ENCODE measurements at places on chromosomes 2 and 18. TPM values are rescaled to one million over a fixed set of nuclear protein-coding genes. Genes with fewer than 3 reads are reported as not detected.

DNA sequence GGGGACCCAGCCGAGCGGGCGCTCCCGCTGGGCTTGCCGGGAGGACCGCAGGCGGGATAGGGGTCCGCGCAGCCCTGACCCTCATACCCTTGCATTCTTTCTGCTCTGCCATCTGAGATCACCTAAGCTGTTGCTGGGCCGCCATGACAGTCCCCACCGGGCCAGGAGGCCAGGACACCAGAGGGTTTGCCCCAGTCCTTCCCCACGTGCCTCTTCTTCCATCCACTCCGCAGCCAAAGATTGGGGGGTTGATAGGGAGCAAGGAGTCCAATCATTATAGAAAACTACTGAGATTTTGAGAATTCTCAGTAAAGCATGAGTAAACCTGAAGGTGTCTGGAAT lies 453 bp upstream of the GRB14 start:
- no peak for DNase-seq
- no peaks in the 10 kb centered on the region for H3K36me3 ChIP-seq
- no peak overlapping the region for H3K4me3 ChIP-seq
- no peaks in the 10 kb centered on the region for H3K27me3 ChIP-seq
- H3K27ac ChIP-seq, result no peak overlapping the region

- no peaks in the 10 kb centered on the region for H3K27me3 ChIP-seq
- no peak overlapping the region for H3K27ac ChIP-seq
- no peak for DNase-seq
- peaks cover 3% of the 10 kb centered on the region for H3K36me3 ChIP-seq
- peaks cover 6% of the 10 kb centered on the region for H3K4me1 ChIP-seq
Observed at GRCh38 chr2:32738939-32739338, 111.1 kb downstream of the TTC27 start.

CDH19 gene
- total RNA-seq, result not detected

- DNase-seq, result no peak
- H3K36me3 ChIP-seq, result no peaks in the 10 kb centered on the region
- H3K4me1 ChIP-seq, result no peaks in the 10 kb centered on the region
- H3K27me3 ChIP-seq, result no peaks in the 10 kb centered on the region
Observed at GRCh38 chr2:187470698-187471097, 22.6 kb upstream of the CALCRL start.

DNA sequence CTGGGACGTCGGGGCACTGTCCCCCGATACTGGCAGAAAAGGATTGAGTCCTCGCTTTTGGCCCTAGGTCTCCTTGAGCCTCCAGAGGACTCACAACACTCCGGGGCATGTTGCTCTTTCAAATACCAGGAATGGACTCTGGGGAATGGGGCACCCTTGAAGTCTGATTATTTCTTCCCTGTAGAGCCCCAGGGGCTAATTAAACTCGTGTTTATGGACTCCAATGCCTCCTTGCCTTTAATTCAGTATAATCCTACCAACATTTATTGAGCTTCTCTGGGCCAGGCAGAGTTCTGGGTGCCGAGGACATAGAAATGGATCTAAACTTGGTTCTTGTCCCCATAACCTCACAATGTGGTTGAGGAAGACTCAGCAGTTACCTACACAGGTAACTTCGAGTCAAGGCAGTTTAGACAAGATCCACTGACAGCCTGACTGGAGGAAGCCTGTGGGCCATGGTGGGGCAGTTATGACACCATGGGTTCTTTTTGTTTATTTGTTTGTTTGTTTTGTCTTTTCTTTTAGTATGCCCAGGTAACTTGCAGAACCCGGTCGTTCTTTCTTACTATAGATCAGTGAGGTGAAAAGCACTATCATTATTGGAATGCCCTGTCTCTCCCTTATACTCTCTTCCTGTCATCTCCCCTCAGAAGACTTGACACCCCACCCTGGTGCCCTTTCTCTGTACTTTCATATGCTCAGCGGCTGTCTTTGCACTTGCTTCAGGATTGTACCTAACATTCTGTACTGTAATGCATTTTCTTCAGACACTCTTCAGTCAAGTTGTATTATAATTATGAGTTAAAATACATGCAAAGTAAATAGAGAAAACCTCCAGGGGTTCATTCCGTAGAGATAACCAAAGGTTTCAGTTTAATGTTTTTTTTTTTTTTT lies 3.2 kb downstream of the CFLAR start:
- peaks cover 2% of the 10 kb centered on the region for H3K36me3 ChIP-seq
- H3K27ac ChIP-seq, result peak overlapping the region; percentile 99
- H3K27me3 ChIP-seq, result no peaks in the 10 kb centered on the region
- no peak for DNase-seq

- no peaks in the 10 kb centered on the region for H3K27me3 ChIP-seq
- H3K4me1 ChIP-seq, result no peaks in the 10 kb centered on the region
- H3K27ac ChIP-seq, result no peak overlapping the region
Observed at GRCh38 chr18:64134044-64134747, 14.7 kb downstream of the LINC00305 start.

DNA sequence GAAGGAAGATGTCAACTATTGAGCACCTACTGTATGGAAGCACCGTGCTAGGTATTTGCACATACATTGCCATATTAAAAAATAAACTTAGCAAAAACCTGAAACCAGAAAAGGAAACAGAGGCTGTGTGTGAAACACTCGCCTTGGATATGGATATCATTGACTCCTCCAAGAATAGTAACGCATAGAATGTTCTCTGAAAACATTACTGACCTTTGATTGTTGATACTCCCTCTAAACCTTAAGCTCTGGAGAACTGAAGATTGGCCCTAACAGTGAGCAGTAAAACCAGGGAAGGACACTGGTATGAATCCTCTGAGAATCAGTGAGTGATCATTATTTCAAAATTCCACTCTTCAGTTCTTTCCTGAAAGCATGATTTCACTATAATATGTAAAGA lies 236.8 kb downstream of the CDH20 start:
- H3K4me3 ChIP-seq, result no peak overlapping the region
- H3K27ac ChIP-seq, result no peak overlapping the region
- no peaks in the 10 kb centered on the region for H3K4me1 ChIP-seq
- H3K27me3 ChIP-seq, result no peaks in the 10 kb centered on the region

ADRA2B gene
- 0.10 TPM for total RNA-seq

GRCh38 chr2:34242763-34243123 lies 643.6 kb upstream of the FAM98A start:
- H3K4me1 ChIP-seq, result no peaks in the 10 kb centered on the region
- DNase-seq, result no peak
- H3K27me3 ChIP-seq, result no peaks in the 10 kb centered on the region
- no peaks in the 10 kb centered on the region for H3K36me3 ChIP-seq
- no peak overlapping the region for H3K27ac ChIP-seq

GRCh38 chr2:196284866-196285557 lies 113.6 kb upstream of the STK17B start:
- peaks cover 21% of the 10 kb centered on the region for H3K4me1 ChIP-seq
- no peak overlapping the region for H3K27ac ChIP-seq
- H3K27me3 ChIP-seq, result no peaks in the 10 kb centered on the region
- no peak overlapping the region for H3K4me3 ChIP-seq
- H3K36me3 ChIP-seq, result no peaks in the 10 kb centered on the region

DNA sequence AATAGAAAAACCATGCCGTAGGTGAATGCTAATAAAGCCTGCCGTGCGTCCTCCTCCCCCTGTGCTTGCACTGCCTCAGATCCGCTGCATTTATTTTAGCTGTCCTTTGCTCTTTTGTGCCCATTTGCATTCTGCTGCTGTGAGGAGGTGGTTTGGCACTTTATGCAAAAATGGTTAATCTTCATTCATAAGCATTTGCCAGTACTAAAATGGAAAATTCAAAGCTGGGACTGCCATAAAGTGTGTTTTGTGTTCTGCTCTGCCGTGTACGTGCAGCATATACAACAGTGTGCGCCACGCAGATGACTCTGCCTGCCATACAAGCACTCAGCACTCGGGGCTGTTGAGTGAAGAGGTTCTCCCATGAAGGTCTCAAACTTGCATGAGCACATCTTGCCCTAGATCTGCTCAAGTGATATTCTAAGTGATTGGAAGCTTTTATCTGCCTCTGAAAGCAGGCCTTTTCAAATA lies 73.6 kb downstream of the SPATS2L start:
- no peak overlapping the region for H3K4me3 ChIP-seq
- no peaks in the 10 kb centered on the region for H3K36me3 ChIP-seq
- H3K4me1 ChIP-seq, result peaks cover 39% of the 10 kb centered on the region
- H3K27ac ChIP-seq, result no peak overlapping the region
- no peaks in the 10 kb centered on the region for H3K27me3 ChIP-seq
- no peak for DNase-seq

GRCh38 chr2:150486539-150487484 lies 655 bp downstream of the RND3 start:
- no peak for DNase-seq
- no peak overlapping the region for H3K27ac ChIP-seq
- no peaks in the 10 kb centered on the region for H3K36me3 ChIP-seq
- no peaks in the 10 kb centered on the region for H3K4me1 ChIP-seq
- peaks cover 12% of the 10 kb centered on the region for H3K27me3 ChIP-seq

DNA sequence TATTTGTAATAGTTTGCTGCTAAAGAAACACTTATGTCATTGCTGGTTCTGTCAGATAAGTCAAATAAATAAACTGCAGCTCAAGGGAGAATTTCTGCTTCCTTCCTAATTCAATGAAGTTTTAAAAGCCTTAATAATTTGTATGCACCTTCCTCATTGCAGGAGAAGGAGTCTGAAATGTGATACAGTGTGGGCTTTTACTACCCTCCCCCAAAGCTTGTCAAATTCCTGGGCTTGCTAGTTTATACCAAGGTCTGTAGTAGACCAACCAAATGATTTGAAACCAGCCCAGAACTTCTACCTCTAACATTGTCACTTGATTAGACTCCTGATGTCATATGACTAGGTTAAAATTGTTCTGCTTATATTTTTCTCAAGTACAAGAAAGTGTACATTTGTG lies 131.8 kb downstream of the DTNA start:
- H3K4me1 ChIP-seq, result no peaks in the 10 kb centered on the region
- H3K27me3 ChIP-seq, result no peaks in the 10 kb centered on the region

CHRNA1 gene
- not detected for total RNA-seq

- no peaks in the 10 kb centered on the region for H3K36me3 ChIP-seq
- no peak overlapping the region for H3K4me3 ChIP-seq
- no peaks in the 10 kb centered on the region for H3K4me1 ChIP-seq
- H3K27ac ChIP-seq, result no peak overlapping the region
- DNase-seq, result no peak
Observed at GRCh38 chr2:59806486-59806885, 747.0 kb downstream of the BCL11A start.

DNA sequence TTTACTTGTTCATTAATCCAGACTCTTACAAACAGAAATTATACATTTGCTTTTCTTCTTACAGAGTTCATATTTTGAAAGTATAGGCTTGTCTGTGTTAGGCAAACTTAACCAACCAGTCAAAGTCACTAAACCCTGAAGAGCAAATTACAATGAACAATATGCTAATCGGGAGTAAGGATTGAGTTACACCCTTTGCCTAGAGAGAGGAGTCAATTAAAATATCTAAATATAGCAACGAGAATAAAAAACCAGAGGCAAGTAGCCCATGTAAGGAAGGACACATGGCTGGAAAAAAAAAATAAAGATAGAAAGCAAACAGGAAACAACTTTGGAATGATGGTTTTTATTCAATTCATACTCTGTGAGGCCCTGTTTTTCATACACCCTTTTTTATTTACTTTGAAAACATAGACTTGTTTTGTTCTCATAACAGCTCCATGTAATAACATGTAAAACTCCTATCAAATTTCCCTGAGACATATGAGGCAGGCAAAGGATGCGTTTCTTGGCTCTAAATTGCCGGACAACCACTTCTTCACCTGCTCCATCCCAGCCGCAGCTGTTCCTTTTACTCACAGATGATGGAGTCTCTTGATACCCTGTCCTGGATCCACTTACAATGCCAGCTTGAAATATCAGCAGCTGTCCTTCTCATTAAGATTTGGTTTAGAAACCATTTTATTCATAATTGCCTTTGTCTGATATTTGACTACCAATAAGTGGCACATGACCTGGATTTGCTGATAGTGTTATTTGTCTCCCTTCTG lies 767.7 kb upstream of the GCFC2 start:
- H3K27me3 ChIP-seq, result no peaks in the 10 kb centered on the region
- H3K4me3 ChIP-seq, result no peak overlapping the region
- DNase-seq, result no peak
- H3K4me1 ChIP-seq, result no peaks in the 10 kb centered on the region
- H3K36me3 ChIP-seq, result no peaks in the 10 kb centered on the region
- no peak overlapping the region for H3K27ac ChIP-seq

DNA sequence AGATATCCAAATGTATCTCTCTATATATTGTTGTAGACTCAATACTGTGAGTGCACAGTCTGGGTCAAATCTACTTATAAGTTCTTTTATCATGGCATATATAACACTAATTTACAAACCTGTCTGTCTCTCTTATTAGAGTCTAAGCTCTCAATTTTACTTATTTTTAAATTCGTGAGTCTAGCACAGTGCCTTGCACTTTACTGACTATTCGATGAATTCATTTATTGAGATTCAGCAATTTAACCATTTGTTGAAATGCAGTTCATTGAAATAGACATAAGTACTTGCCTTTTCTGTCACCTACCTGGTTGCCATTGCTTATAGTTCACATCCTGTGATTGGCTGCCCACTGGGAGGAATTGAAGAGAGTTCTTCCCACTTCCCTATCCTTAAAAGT lies 10.3 kb upstream of the ALS2 start:
- no peaks in the 10 kb centered on the region for H3K36me3 ChIP-seq
- H3K27me3 ChIP-seq, result no peaks in the 10 kb centered on the region
- no peak overlapping the region for H3K4me3 ChIP-seq
- no peaks in the 10 kb centered on the region for H3K4me1 ChIP-seq
- DNase-seq, result no peak
- no peak overlapping the region for H3K27ac ChIP-seq

DNA sequence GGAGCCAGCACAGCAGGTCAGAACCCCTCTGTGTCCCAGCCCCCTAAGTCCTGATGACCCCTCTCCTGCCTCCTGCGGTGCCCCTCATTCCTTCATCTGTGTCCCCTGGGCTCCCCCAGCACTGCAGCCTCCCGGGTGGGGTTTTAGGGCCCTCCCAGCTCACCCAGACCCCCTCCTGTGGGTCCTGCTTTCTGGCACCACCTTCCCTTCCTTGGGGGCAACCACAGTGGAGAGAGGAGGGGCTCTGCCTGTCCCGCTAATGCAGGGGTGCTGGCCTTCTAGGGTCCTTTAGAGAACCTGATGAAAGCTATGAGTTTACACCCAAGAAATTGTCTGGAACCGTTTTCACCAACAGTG lies 42.7 kb upstream of the ALPP start:
- H3K27me3 ChIP-seq, result no peaks in the 10 kb centered on the region
- no peaks in the 10 kb centered on the region for H3K4me1 ChIP-seq
- H3K36me3 ChIP-seq, result no peaks in the 10 kb centered on the region
- H3K27ac ChIP-seq, result no peak overlapping the region

DNA sequence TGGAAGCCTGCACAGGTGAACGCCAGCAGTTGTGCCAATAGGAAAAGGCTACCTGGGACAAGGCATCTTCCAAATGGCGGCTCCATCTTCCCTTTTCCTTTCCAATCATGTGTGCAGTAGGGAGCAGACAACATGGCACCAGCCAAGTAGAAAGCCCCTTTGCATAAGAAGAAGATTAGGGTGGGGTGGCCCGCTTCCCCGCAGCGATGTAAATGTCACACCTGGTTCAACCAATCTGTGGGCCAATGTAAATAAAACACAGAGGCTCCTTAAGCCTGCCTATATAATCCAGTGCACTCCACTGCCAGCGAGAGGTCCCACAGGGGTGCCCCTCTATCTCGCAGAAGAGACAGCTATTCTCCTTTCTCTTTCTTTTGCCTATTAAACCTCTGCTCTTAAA lies 468.4 kb upstream of the CRIM1 start:
- no peaks in the 10 kb centered on the region for H3K27me3 ChIP-seq
- no peak overlapping the region for H3K27ac ChIP-seq
- no peak for DNase-seq
- no peaks in the 10 kb centered on the region for H3K36me3 ChIP-seq
- H3K4me3 ChIP-seq, result no peak overlapping the region

Data from GM12878 (cell line).